M059J (cell line): ENCODE measurements at places on chromosomes 3 and 15.
A peak's percentile ranks its signal among the peaks of the same experiment; 100 is the strongest.

DNA sequence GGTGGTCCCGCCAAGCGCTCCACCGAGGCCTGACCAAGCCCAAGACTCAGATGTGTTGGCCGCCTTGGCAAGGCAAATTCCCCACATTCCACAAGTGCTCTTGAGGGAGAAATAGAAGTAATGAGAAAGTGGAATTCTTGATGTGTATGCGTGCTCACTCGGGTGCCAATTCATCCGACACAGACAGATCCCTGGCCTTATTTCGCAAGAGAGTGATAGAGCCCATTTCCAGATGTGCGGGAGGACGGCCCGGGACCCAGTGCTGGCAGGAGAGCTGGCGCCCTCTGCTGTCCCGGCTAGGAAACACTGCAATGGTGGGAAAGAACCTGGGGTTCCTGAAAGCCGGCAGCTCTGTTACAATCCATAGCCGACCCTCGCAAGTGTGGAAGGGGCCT is 76.0 kb downstream of the HMG20A start:
- peak; percentile 79 for DNase-seq

DNA sequence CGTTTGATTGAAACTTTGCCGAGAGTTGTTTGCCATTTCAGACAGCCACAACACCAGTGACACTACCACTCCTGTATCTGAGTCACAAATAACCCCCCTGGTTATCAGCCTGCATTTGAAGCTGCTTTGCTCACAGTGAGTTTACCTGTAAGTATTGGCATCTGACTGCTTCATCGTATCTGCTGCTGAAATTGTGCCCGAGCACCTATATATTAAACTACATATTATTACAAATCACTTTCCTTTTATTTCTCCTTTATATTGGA is 39.2 kb upstream of the SPSB4 start:
- DNase-seq = no peak

DNA sequence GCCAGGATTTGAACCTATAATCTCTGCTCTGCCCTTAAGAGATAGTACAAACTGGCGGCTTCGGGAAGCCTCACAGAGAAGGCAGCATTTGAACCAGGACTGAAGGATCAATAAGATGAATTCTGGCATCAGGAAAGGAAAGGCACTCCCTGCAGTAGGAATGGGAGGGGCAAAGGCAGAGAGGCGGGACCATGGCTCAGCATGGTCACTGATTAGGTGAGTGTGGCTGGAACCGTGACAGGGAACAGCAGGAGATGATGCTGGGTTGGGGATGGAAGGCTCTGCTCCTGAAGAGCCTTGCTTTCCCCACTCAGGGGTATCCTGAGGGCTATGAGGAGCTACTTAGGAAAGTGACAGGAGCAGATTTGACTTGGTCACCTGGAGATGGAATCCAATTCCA is 158.5 kb downstream of the FEZF2 start:
- DNase-seq = no peak

DNA sequence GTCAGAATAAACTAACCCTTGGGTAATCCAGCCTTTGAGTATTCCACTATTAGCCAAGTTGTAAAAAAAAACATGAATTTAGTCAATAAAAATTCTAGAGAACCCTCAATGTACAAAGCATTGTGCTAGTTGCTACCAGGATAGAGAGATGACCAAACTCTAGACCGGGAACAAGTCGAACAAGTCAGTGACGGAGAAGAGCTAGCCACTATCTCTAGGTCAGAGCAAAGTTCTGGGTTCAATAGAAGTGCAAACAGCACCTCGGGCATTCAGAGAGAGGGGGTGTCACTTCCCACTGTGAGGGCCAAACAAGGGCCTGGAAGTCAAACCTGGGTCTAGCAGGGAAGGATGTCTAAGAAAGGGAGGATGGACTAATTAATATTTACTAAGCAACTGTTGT is 2.3 kb upstream of the ADCY5 start:
- DNase-seq = no peak

DNA sequence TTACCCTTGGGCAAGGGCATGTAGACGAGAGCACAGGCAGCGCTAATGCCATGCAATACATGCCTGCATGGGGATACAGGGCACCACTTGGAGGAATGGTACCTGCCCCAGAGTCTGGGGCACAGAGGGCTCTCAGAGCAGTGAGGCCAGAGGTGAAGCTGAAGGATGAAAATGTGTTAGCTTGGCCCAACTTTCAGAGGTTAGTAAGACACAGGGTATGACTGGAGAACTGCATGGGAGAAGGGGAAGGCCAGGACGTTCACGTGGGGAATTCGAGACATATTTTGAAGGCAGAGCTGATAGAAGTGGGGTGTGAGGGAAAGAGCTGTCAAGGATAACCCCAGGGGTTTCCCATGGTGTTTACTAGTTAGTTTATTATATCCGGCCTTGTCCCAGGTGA is 19.6 kb downstream of the CSRNP1 start:
- no peak for DNase-seq

DNA sequence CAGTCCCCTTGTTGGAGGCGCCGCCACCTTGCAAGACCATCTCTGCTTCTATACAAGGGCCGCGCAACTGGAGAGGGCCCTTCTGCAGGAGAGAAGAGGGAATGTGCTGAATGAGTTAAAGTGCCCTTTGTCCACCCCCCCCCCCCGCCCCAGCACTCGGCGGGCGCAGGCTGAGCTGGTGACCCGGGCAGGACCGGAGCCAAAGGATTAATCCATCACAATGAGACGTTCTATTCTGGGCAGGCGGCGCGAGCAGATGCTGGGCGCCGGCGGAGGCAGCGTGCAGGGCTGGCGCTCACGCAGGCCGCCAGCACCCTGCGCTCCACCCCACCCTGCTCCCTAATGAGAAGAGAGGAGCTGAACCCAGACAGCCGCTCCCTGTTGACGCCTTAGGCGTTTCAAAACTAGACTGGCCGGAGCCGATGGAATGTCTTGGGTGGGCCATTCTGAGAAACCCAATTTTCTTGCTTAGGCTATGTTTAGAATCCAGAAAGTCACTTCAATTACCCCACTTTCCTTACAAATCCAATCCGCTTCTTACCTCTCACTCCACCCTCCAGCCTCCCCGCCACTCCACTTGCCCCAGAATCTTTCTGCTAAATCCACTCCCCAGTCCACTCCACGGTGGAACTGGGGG is 32.9 kb downstream of the GJD2 start:
- peak; percentile 82 for DNase-seq

- no peak for DNase-seq
These were observed 154.2 kb upstream of the SMAD3 start for GRCh38 chr15:66911131-66911700.

GRCh38 chr15:33132233-33132580 is 62.3 kb downstream of the FMN1 start:
- DNase-seq = no peak

DNA sequence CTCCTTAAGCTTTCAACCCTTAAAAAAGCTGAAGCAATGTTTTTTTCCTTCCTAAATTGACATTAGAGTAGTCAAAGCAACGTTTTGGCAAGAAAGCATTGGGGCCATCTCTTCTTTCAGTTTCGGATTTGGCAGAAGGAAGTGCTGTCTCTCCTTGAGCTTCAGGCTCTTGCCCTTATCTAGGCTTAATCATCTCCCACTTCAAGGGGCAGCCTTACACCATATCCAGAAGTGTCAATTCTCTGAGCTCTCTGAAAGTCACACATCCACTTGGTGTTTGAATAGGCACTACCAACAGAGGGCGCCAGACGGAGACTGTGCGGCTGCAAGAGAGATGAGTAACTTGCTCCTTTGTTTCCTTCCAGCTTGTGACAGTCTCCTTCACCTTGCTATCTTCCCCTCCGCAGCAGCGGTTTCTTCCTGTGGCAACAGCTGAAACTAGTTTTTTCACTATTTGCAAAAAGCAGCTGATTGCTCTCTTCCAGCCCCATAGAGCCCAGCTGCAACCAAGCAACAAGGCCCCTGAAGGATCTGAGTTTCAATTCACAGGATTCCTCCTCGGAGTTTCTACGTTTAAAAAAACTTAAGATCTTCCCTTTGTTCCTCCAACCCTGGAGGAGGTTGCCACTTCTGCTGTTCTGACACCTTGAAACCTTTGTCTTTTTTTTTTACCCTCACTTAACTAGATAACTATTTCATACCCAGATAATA is 147.0 kb upstream of the SLCO3A1 start:
- DNase-seq = peak; percentile 69

GRCh38 chr3:107297597-107297996 is 79.6 kb upstream of the CCDC54 start:
- DNase-seq = no peak

DNA sequence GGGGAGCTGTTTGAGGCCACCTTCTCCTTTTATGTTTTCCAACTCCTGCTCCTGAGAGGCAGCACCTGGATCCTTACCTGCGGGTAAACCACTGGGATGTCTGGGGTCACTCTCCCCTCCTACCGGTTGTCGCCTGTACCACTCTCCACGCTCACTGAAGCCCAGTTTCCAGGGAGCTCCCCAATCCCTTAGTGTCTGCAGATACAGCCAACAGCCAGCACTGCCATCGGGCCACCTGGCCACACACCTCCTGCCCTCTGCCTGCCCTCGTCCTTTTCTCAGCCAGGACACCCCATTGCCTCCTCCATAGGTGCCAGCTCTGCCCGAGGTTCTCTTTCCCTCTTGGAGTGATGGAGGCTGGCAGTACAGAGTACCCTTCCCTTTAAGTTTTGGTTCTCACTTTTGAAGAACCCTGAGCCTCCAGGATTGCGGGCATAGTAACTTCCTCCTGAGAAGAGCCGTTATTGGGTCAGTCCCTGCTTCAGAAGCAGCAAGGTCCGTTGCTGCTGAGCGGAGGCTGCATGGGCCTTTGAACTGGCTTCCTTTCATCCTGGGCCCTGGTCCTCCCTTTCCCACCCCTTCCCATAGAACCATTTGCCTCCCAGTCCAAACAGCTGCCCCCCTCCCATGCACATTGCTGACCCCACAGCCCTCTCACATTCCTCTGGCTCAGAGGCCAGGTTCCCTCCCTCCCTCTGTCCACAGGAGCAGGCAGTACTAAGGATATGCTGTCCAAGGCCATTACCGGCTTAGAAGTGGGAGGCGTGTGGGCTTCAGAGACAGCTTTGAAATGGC is 30.9 kb downstream of the ARNT2 start:
- DNase-seq = no peak

DNA sequence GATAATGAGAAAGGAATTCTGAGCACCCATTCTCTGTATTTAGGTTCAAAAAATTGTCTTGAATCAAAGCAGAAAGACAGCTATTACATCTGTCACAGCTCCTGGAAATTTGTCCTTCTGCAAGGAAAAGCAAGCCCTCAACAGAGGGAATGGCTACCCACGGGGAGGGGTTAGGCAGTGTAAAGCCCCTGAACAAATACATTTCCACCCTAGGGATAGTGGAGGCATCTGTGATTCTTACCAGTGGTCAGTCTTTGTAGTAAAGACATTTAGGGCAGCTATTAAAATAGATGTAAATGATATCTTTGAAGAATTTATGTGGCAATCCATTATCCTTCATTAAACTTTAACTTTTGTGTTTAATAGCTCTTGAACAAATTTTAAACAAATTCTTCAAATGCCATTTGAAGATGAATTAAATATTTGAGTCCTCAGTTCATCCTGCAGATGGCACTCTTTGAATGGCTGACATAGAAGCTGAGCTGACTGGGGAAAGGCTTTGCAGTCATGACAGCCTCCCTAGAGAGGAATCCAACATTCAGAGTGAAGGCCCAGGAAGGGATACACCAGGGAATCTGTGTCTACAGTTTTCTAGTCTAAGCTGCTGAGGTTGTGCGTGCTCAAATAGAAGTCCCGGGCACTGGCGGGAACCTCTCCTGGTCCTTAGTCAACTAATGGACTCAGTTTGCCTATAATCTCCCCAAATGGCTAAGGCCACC is 359.7 kb upstream of the ROPN1 start:
- DNase-seq = peak; percentile 71

GRCh38 chr15:52710050-52710707 is 31.0 kb upstream of the ATOSA start:
- DNase-seq = peak; percentile 37
